Fibroblast of upper back skin (primary cell): ENCODE measurements at places on chromosomes 11 and 22.
A peak's percentile ranks its signal among the peaks of the same experiment; 100 is the strongest.

- DNase-seq, result no peak
Measured at GRCh38 chr22:24165673-24166072, 15.6 kb upstream of the SUSD2 start.

DNA sequence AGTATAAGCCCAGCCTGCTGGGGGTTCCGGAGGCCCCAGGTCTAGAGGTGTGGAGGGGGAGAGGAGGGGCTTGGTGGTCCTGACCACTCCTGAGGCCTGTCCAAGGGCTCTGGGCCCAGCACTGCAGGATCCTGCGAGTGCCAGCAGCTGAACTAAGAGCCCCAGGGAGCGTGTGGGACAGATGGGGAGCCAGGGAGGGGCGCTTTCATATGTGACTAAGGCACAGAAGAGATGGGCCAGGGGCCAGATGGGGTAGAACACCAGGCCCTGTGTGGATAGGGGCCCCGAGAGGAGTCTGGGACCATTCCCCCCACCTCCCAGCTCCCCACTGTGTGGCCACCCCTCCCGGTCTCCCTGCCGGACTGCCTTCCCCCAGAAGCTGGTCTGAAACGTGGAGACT is 18.4 kb downstream of the MAFF start:
- no peak for DNase-seq

- peak; percentile 7 for DNase-seq
Measured at GRCh38 chr11:69801513-69802335, 17.5 kb downstream of the FGF3 start.

GRCh38 chr11:15062599-15062998 is 10.8 kb upstream of the CALCB start:
- no peak for DNase-seq

DNA sequence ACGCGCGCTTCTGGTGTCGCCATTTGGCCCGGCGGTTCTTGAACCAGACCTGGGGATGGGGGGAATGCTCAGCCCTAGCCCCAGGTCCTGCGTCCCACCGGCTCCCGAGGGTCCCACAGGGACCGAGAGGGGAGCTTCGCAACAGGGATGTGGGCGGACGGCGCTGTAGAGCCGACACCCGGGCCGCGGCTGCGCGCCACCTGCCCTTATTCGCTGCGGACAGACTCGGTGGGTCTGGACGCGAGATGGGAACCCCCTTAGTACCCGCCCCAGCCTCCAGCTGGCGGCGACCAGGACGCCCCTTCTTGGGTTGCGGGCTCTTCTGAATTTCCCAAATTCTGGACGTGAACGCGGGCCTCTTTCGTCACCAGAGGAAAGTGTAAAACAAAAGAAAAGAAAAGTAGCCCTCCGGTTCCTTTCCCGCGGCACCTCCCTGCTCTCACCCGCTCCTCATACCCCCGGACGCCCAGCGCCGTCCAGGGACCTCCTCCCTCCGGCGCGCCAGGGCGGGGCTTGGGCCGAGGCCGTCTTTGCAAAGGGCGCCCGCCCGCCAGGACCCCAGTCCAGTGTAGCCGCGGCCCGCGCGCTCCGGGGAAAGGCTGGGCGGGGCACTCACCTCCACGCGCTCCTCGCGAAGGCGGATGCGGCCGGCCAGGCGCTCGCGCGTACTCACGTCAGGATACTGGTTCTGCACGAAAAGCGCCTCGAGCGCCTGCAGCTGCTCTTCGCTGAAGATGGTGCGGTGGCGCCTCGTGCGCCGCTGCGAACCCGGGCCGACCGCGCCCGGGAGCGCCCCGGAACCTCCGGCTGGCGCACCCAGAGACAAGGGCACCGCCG is 827 bp downstream of the GSC2 start:
- DNase-seq, result no peak
